ENCODE measurements at places on chromosomes 5 and 9. TPM values are rescaled to one million over a fixed set of nuclear protein-coding genes. Genes with fewer than 3 reads are reported as not detected.

- no peak for DNase-seq
These were observed 153.5 kb downstream of the PRELID2 start for GRCh38 chr5:145681686-145682085.

- no peak for DNase-seq
These were observed 537.7 kb upstream of the NMUR2 start for GRCh38 chr5:152942633-152943336.

Gene MRPL22
- 40.0 TPM for total RNA-seq

DNA sequence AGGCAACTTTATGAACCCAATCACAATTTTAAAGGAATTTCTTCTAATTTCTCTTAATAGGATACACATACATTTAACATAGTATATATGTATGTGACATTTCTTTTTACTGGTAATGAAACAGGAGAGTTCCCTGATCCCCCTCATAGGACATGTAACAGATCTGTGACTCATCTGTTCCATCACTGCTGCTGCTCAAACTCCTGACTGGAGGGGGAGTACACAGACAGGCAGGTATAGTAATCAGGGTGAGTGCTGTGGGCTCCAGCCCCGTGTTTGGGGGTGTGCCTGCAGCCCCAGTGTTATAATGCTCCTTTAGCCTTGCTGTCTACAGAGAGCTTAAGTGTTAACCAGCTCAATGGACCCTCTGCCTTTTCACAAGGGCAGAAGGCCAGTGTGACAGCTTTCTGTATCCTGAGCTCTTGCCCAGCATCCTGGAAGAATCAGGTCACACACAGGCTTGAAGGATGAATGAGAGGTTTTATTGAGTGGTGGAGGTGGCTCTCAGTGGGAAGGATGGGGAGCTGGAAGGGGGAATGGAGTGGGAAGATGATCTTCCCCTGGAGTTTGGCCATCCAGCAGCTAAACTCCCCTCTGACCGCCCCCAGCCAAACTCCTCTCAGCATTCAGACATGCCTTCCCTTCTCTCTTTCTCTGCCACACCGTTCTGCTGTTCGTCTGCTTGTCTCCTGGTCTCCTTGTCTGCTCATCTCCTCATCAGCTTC, 161.3 kb downstream of the ZNF608 start:
- no peak for DNase-seq

Gene ADRA1B
- total RNA-seq, result 0.36 TPM

Gene OGN
- 56.1 TPM for total RNA-seq

DNA sequence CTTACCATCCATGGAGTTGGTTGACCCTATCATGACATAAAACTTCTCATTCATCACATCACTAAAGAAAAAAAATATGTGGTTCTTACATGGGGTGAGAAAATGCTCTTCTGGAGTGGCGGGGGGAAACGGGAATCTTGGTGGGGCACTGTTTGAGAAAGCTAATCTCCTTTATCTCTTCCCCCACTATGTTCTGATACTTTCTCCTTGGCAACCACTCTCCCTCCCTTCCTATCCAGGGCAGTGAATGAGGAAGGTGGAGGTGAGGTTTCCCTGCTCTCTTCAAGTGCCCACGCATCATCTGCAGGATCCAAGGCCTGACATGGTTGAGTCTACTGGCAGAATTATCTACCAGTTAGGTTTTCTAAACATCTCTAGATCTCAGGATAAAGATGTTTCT, 220.8 kb upstream of the TBCA start:
- DNase-seq, result no peak

- DNase-seq, result no peak
These were observed 13.0 kb downstream of the ACTL7B start for GRCh38 chr9:108842610-108843295.

DNA sequence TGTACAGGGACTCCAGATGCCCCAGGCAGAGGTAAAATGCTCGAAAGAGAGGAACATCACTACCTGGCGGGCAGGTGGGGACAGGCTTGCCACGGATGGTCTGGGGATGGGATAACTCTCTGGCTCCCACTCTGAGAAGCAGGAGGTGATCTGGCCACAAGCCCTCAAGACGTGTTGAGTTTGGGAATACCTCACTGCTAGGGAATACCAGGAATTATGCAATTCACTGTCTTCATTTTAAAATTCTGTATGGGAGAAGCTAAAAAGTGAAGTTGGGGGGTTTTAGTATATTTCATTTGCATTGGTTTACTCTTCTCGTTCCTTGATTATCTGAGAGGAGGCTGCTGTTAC, 510.4 kb downstream of the CCDC171 start:
- DNase-seq, result no peak

GRCh38 chr9:98834386-98834785, 26.9 kb downstream of the GALNT12 start:
- no peak for DNase-seq

- DNase-seq, result no peak
These were observed 152.6 kb downstream of the CD180 start for GRCh38 chr5:67043796-67044511.

DNA sequence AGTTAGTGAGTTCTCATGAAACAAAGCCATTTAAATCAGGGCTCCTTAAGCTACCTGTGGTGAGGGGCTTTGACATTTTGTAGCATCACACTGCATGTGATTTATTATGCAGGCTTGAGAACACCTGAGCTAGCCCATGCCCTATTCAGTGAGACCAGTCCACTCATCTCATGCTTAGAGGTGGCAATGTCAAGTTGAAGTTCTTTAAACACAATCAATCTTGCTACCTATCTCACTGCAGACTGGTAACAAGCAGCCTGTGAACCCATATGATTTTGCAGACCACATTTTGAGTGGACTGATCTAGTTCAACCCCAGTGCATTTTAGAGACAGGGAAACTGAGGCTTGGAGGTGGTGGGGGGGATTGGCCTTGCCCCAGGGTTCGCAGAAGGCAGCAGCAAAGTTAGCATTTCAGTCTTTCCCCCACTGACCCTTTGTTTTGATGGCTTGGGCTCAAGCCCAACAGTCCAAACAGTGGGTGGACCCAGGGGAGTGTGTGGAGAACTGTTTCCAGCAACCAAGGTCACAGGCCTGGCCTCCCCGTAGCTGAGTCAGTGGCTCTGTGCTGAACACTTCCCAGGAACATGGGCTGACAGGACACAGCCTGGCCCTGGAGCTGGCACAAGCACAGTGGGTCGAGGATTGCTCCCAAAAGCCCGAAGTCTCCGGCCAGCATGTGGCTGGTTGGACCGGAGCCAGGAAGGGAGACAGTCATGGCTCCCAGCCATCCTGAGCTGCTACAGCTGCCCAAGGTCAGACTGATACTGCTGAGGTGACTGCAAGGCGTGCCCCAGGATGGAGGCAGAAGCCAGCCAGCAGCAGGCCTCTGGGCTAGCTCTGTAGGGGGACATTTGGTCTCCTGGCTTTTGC, 95.3 kb downstream of the RGS3 start:
- DNase-seq, result peak; percentile 87

GRCh38 chr5:168219515-168220410, 71.7 kb upstream of the WWC1 start:
- no peak for DNase-seq

DNA sequence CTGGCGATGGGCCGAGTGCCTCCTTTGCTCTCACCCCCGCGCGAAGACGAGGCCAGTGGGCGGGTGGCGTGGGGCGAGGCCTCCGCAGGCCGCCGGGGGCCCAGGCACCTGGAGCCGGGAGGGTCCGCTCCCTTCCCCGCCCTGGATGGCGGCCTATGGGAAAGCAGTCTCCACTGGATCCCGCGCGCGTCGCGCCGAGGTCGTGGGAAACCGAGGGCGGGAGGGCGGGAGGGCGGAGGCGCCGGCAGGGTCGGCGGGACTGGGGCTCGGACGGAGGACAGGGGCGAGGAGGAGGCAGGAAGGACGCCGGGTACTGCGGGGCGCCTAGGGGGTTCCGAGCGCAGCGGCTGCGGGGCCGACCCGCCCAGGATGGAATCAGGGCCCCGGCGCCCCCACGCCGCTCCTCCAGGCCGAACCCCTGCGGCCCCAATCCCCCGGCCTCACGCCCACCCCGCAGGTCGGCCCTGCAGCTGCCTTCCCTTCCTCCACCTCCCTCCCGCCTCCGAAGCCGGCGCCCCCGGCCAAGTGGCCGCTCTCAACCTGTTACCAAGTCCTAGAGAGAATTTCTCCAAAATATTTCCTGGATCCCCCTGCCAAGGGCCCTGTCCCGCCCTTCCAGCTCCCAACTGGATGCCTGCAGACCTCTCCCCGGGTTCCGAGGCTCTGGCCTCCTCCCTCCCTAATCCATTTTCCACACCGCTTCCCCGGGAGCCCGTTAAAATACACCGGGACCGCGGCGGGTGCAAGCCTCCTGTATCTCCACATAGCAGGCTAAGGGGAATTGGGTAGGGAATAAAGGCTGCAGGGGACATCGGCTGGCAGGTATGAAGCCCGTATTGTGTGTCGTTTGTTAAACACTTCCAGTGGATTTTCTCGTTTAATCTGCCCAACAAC, 146.3 kb downstream of the ERCC6L2 start:
- no peak for DNase-seq

DNA sequence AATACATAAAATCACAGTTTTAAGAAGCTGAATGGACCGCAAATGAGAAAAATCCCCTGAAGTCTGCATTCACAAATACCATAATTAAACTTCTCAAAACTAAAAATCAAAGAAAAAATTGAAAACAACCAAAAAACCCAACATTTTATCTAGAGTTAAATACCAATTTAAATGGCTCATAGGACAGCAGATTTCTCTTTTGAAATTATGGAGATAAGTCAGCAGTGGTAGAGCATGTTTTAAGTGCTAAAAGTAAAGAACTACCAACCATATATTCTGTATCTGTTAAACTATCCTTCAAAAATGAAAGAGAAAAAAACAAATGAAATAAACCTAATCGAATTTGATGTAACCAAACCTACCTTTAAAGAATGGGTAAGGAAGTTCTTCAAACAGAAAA, 862.8 kb downstream of the TAF11L14 start:
- no peak for DNase-seq

DNA sequence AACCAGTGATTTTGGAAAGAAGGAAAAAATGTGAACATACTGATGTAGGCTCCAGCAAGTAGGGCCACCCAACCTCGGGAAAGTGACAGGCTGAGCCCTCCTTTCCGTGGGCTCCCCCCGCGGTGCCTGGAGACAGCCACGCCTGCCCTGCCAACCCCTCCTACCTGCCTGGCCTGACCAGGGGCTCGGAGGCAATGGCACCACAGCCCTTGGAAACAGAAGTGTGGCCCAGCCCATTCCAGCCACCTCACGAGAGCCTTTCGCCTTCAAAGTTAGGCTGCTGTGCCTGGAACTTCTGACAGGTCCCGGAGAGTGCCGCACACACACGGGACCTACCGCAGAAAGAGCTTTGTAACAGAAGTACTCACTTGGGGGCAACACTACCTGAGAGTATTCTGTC, 49.5 kb upstream of the LRRC14B start:
- DNase-seq, result no peak

DNA sequence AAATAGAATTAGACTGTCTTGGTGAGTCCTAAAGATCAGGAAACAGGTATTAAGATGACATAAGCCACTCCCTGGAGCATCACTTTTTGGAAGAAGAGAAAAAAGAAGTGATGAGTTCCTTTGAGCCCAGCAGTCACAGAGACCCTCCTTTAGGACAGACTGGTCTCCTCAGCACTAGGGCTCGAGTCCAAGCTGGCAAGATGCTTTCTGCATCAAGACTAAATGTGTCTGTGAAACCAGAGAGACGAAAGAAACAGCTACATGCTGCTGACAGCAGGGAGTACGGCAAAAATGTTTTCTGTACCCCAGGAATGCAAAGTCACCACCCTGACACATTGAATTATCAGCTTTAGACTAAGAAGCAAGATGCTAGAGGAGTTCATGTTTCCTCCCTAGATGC, 184.5 kb downstream of the CRB2 start:
- no peak for DNase-seq

DNA sequence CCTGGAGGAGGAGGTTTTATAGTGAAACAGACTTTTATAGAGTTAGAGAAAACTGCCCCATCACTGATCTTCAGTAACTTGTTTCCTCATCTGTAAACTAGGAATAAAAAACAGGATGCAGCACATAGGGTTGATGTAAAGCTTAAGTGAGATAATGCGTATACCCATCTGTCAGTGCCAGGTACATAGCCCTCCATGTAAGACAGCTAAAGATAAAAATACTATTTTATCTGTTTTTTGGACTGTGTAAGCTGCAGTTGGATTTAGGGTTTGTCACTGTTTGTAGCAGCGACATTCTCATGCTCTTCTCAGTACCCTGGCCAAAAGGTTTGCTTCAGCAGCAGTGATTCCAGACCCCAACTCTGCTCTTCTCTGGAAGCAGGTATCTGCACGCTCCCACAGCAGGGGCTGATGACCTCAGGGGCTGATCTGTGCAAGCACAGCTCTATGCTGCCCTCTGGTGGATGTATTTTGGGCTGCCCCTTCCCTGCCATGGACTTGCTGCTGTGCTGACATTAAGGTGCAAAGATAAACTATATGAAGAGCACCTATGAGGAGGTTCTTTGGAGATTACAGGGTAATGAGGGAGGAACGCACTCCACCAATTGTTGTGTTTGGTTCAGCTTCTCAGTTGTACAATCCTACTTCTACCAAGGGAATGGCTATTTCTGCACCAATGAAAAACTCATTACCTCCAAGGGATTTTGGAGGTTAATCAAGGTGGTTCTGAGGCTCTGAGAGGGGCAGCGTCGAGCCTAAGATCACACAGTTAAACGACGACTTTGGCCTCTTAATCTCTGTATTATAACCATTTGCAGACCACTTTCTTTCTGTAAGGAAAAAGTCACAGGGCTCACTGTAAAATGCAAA, 13.1 kb downstream of the HMHB1 start:
- peak; percentile 87 for DNase-seq

- no peak for DNase-seq
These were observed 71.2 kb downstream of the UNC13B start for GRCh38 chr9:35232867-35233544.

- no peak for DNase-seq
These were observed 462.2 kb downstream of the DIRAS2 start for GRCh38 chr9:90180381-90180780.

DNA sequence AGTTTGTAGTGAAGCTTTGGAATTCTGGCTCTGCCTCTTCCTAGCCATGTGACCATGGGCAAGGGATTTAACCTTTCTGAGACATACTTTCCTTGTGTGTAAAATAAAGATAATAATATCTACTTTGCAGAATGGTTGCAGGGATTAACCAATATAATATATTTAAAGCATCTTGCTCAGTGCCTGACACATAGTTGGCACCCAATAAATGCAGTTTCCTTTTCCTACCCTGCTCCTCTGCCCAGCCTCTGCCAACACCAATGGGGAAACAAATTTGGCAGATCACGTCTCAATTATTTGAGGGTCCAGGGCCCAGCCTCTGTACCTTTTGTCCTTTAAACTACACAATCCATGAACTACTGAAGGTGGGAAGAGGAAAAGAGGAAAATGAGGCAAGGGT, 91.1 kb downstream of the NRG2 start:
- no peak for DNase-seq

- no peak for DNase-seq
These were observed 104.8 kb downstream of the GABBR2 start for GRCh38 chr9:98603821-98604383.

GRCh38 chr9:84241817-84242373, 98.7 kb downstream of the SLC28A3 start:
- no peak for DNase-seq

GRCh38 chr9:120735415-120736126, 21.3 kb upstream of the MEGF9 start:
- DNase-seq, result no peak

Data from sigmoid colon (tissue), 7 donors.